ENCODE measurements at places on chromosomes 1 and 21.

DNA sequence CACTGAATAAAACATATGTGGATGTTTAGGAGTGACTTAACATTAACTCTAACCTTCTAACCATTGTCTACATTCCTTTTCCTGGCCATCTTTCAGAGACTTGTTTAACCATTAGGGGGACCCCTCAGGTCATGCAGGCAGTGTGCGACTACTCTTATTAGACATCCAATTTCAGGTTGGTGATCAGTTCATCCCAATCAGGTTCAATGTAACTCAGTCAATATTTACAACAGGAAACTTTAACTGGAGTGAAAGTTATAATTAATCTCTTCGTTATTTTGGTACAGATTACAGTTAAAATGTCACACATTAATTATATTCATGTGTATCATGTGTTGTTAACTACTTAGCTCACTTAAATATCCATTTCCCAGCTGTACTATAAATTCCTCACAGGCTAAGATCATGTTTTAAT, 68.8 kb upstream of the RGS1 start:
- no peak for DNase-seq

DNA sequence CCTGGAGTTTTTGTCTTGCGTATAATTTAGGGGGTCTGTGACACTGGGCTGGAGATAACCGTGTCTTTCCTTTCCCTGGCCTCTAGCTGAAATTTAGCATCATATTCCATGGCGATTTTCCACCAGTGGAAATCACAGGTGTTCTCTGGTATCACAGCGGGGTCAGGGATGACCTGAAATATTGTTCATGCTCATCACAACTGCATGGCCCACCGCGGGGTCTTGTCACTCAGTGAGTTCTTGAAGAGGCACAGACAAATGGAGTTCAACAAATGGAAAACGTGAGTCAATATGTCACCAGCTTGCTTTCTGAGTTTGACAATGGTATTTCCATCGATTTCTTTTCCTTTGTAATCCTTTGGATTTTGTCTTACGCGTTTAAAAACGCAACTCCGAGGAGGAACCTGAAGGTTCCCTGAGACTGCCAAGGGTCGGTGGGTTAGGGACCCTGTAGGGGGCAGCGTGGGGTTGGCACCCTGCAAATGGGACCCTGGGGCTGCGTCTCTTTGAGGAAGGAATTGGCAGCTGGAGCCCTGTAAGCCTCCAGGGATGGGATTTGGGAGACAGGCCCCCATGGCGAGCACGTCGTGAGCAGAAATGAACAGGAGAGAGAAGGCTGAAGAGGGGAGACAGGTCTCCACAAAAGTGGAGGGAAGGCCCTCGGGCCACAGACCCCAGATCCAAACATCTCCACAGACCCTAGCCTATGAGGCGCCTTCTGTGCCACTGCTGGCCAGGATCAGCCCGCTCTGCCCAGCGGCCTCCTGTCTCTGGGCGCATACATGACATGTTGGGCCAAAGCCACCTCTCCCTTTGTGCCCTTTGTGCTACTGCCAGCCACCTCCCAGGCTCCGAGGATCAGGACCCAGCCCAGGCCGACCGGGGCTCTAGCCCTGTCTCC, 32.1 kb upstream of the RUNX3 start:
- DNase-seq, result no peak

- DNase-seq, result peak; percentile 40
Observed at GRCh38 chr21:25608044-25608737, 910 bp upstream of the MRPL39 start.

DNA sequence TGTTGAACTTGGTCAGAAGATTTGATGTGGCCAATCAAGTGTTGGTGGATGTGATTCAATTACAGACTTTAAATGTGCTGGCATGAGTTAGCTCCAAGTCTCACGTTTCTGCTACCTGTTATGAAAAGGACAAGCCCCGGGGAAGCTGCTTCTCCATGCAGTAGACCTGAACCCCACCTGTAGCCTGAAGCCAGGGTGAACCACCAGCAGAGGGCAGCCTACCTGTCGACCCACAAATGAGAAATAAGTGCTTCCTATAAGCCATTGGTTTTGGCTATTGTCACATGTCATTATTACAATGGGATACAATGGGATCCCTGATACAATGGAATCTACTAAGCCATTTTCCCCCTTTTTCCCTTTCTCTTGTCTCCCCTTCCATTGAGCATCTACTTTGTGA, 230.2 kb downstream of the PRDM2 start:
- DNase-seq, result no peak

- DNase-seq, result no peak
Observed at GRCh38 chr1:183339556-183340167, 78.5 kb downstream of the NMNAT2 start.

DNA sequence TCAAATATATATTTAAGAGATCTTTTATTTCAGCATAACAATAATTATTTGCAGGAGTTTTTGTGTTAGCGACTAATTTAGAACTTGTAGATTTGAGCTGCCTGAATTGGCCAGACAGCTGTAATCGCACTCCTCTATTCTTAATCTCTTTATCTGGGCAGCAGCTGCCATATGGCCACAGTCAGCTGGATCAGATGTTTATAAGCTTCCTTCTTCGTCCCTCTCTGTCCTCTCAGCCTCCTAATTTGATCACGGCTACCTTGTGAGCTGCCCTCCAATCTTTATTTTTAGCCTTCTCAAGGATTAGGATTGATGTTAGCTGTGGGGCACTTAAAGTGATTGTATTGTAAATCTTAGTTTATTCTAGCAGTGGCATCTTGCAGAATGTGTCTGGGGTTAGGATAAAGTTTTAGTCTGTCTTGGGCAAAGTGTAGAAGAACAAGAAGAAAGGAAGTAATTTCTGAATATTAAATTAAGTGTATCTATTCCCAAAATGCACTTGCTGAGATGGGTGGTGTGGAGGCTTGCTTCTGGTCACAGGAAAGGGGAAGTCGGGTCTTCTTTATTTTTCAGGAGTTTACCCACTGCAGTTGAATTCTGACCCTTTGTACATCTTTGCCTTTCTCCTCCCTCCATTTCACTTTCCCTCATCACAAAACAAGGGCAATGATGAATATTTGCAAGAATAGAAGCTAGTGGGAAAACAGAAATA, 1.1 kb downstream of the ZBTB18 start:
- no peak for DNase-seq

DNA sequence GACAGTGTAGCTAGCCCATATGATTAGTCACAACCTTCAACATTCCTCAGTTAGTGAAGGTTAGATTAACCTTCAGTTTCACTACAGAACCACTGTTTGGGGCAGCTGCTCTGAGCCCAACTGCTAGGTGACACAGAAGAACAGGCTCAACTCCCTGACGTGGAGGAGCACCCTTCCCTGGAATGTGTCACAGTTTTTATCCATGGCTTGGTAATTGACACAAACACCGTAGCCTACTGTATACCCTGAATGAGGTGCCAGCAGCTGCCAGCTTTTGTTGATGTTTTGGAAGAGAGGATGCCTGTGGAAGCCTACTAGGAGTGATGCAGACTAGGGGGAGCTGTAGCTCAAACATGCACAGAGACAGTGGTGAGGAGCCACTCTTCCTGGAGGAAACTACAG, 56.6 kb upstream of the CR2 start:
- no peak for DNase-seq

GRCh38 chr1:20095564-20096434, 23.5 kb downstream of the PLA2G2D start:
- DNase-seq, result no peak

DNA sequence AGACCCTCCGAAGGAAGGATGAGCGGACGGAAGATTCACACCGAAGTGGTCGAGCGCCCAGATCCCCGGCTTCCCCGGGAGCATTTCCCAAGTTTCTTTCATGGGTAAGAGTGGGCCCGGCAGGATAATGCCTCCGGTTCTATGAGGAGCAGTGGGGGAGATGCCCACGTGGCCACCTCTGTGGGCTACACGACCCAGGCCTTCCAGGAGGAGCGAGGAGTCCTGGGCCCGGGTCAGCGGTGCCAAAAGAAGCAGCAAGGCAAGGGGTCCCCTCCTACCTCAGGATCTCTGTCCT, 7.9 kb upstream of the NBPF11 start:
- DNase-seq, result no peak

DNA sequence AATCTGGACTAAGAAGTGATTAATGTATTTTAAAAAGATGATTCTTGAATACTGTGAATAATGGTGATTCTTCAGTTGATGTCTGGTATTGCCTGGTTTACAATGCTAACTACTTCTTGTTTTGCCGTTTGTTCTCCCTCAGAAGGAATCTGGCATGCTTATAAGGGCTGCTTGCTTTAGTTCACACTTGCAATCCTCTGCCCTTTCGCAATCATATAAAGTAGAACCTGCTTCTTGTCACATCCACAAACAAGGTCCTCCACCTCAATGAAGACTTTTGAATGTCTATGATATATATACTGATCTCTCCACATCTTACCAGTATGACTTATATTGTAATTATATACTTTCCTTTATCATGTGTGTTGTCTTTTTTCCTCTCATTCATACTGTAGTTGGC, 92.6 kb downstream of the ADGRL4 start:
- no peak for DNase-seq

GRCh38 chr1:78370356-78370755, 120.4 kb upstream of the PTGFR start:
- no peak for DNase-seq

DNA sequence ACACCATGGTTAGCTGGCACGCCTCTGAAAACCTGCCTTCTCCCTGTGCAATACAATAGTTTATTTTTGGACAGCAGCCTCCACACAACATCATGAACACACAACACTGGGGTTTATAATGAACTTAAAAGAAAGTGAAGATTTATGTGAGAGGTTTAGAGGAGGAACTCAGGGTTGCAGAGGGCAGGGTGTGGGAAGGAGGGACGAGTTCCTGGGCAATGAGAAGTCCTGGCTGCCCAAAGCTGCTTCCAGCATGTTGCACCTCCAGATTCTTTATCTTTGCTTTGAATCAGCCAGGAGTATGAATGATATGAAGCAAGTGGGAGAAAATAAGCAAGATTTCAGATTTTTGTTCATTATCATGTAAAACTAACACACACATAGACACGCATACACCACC, 11.3 kb upstream of the LRRC8D start:
- DNase-seq, result no peak

GRCh38 chr1:241225741-241226140, 131.3 kb downstream of the RGS7 start:
- no peak for DNase-seq

- no peak for DNase-seq
Observed at GRCh38 chr1:4626061-4626460, 28.3 kb upstream of the AJAP1 start.

Measured in activated CD4-positive, CD25-positive, alpha-beta regulatory T cell (primary cell).